ENCODE measurements at places on chromosomes 3 and 15. TPM values are rescaled to one million over a fixed set of nuclear protein-coding genes. Genes with fewer than 3 reads are reported as not detected.

Gene CYB561D2
- 9.9 TPM for total RNA-seq

Gene CSTA
- total RNA-seq: not detected

Gene CCR2
- not detected for total RNA-seq

Gene KCNH8
- 2.4 TPM for total RNA-seq

Gene FRMD4B
- 7.2 TPM for total RNA-seq

Gene ARHGEF26
- 15.6 TPM for total RNA-seq

Gene ADIPOQ
- total RNA-seq: not detected

Gene CLDN18
- total RNA-seq: not detected

Gene SERINC4
- not detected for total RNA-seq

Gene DMXL2
- 11.4 TPM for total RNA-seq

Gene SEMA7A
- total RNA-seq: 15.0 TPM

GRCh38 chr3:101634591-101635196, 42.2 kb downstream of the ZBTB11 start:
- DNase-seq: no peak

DNA sequence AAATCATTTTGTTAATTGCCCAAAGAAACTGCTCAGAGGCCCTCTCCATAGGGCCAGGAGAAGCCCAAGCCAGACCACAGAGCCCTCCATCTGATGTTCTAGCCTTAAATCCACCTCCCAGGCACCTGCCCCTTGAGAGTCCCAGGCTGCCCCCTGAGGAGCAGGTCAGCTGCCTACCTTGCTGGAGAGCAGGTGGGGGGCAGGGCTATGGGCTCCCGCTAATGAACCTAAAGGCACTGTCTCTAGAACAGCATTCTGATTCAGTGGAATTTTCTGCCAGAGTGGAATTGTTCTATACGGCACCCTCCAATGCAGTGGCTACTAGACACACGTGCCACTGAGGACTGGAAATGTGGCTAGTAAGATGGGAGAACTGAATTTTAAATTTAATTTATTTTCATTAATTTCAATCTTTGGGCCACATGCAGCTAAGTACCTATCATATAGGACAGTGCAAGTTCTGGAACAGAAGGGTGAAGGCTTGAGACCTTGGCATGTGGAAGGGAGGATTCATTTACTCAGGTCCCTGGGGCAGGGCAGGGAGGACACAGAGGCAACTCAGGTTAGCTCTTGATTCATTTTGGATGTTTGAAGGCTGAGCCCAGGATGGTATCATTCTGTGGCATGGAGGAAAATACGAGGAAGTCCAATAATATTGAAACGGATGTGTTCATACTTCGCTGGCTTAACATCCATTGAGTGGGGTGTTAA, 11.4 kb downstream of the AMOTL2 start:
- DNase-seq: no peak

GRCh38 chr15:33678602-33679001, 289.7 kb upstream of the CHRM5 start:
- no peak for DNase-seq

DNA sequence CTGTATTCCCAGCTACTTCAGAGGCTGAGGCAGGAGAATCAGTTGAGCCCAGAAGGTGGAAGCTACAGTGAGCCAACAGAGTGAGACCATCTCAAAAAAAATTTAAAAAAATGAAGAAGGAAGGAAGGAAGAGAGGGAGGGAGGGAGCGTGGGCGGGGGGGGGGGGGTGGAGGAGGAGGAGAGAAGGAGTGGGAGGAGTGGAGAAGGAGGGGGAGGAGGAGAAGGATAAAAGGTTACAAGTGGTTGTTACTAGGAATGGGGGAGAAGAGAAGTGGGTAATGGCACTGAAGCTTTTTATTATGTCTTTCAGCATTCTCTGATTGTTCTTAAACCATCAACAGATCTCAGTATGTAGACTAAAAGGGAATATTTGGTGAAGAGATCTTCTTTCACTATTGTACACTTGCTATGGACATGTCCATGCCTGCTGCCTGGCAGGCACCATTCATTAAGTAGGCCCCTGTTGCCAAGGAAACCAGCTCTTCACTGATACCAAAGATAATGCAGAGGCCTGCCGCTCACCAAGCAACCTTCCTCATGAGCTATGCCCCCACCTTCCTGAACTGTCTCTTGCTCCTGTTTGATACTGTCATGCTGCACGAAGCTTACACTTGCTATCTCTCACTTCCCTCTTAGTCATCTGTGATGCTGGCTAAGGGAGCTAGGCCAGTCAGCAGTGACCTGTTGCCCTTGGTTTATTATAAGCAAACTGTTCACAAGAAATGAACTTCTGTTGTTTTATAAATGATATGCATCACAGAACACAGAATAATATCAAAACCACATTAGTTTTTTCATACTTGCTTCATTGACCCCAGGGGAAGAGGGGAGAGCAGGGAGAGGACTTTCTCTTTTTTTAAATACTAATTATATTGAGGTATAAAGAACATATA, 23.1 kb downstream of the EPM2AIP1 start:
- no peak for DNase-seq

GRCh38 chr3:63809607-63810006, 9.5 kb upstream of the C3orf49 start:
- no peak for DNase-seq

- DNase-seq: no peak
These were observed 15.8 kb downstream of the DNAJC13 start for GRCh38 chr3:132433121-132433520.

GRCh38 chr15:41997845-41998244, 23.0 kb downstream of the PLA2G4E start:
- DNase-seq: no peak

DNA sequence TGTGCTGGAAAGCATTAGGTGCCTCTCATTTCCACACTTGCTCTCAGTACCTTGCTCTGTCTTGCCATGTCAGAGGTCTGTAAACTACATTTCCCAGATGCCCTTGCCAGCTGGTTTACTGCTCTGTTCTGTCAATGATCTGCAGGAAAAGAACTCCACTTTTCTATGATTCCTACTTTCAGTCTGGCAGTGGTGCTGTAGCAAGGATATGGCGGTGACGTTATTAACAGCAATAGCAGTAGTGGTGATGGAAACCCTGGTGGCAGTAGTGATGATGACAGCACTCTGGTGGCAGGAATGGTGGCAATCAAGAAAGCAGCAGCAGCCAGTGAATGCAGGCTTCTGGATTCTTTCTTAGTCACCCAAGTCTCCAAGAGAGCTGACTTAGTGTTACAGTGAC, 665.2 kb downstream of the DIPK2A start:
- peak; percentile 9 for DNase-seq

DNA sequence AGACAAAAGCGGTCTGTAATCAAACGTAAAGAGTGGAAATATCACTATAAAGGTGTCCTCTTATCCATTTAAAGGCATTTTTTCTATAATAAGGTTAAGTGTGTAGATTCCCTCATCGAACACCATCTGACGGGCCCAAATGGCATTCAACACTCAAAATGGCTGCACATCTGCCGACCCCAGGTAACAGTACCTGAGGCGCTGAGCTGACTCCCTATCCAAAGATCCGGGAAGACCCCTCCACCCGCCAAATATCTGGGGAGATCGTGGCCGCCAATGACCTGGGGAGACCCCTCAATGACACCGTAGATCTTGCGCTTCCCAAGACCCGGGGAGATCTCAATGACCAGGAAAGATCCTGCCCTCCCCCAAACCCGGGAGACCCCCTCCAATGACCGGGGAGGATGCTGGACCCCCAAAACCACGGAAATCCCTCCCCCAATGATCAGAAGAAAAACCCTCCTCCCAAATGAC, 476 bp downstream of the IP6K2 start:
- peak; percentile 57 for DNase-seq

DNA sequence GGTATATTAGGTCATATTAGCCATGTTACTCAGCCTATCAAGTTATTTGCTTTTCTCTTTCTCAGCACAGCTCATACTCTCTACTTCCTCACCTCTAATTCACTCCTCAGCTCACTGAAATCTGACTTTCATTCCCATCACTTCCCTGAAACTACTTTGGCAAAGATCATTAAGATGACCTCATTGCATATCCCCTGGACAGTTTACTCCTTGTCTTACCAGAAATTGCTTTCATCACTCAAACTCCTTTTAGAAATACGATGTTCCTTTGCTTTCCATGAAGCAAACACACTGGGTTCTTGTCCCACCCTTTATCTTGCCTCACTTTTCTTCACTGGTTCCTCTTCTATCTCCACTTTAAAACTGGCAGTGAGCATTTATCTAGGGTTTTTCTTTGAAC, 354.4 kb downstream of the TUSC7 start:
- DNase-seq: no peak

DNA sequence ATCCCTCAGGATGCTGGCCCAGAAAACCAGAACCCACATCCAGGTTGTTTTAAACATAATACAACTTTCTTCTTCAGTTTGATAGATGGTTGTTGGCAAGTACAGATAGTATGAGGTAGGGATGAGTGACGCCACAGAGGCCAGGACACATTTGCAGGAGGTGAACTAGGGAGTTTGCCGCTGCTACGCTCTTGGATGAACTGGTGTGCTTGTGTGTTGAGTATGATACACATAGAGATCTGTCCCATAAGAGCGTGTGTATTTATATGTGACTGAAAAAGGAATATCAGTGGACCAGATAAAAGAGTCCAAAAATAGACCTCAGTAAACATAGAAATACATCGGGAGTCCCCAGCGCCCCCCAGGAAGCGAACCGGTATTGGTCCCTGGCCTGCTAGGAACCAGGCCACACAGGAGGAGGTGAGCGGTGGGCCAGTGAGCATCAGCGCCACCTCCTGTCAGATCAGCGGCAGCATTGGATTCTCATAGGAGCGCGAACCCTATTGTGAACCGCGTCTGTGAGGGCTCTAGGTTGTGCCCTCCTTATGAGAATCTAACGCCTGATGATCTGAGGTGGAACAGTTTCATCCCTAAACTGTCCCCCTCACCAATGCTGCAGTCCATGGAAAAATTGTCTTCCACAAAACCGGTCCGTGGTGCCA, 98.1 kb downstream of the LRRK1 start:
- no peak for DNase-seq

DNA sequence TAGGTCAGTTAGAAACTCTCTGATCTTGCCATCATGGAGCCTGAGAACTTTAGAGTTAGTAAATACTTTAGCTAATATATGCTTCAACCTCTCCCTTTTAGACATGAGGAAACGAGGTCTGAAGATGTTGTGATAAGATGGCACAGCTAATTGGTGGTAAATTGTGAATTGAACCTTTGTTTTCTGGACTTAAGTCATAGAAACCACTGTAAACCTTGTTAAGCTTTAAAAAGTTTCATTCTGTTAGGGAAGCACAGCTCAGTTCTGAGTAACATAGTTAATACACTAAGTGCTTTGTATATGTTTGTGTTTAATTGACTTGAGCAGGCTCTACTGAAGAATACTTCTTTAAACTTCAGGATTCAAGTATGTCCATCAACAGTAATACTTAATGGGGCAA, 108.6 kb downstream of the AKAP13 start:
- DNase-seq: no peak

DNA sequence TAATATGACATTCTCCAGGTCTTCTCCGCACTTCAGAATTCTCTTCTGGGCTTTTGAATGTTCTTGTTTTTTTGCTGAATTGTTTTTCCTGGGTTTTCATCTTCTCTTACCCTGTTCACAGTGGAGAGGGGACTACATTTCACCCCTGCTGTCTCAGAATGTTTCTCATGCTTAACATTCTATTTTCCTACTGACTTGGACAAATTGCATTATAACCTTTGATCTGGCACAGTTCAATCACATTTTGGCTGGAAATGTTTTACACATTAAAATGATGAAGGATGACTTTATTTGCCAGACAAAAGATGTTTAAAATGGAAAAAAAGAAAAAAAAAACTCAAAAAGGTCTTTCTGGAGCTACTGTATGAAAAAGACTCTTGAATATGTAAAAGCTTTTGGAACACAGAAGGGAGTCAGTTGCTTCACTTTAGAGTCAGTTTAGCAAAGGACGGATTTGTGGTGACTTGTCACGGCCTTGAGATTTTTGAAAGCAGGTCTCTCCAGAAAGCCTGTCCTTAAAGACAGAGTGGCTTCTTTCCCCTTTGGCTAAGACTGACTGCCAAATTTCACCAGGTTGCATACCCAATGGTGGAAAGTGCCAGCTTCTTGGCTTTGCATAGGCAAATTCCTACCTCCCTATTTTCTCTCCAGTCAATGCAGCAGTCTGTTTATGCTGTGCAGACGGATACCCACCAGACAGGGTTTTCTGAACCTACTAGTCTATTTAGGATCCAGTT, 401.0 kb upstream of the TBL1XR1 start:
- DNase-seq: no peak

- DNase-seq: no peak
These were observed 60.6 kb downstream of the CD200R1L start for GRCh38 chr3:112786002-112786590.

DNA sequence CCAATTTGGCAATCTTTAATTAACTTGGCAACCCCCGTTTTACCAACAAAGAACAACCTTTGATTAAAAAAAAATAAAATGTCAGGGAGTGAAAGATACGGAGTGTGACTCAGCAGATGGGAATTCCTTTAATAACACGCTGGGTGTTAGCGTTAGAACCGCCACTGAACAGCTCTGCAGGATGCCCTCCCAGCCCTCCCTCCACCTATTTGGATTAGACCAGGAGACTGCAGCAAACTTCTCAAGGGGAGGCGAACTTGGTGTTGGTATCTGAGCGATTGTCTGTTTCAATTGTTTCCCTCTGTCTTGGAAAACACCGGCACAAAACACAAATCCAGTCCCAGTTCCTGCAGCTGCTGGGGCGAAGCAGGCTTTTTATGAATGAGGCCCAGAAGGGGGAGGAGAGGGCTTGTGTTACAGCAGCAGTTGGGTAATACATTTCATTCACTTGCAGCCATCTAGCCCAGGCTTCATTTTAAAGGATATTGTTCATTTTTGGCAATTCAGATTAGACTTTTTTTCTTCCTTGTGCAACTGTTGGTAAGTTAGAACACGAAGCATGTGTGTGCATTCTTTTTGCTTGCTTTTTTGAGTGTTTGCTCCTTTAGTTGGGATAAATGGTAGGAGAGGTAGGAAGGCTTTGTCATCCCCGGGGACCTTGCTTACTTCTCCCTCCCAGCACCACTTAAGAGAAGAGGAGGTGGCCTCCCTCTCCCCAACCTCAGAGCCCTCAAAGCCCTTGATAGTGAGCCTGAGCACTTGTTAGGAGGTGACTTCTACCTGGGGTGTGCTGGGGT, 152.3 kb downstream of the IGF1R start:
- no peak for DNase-seq

DNA sequence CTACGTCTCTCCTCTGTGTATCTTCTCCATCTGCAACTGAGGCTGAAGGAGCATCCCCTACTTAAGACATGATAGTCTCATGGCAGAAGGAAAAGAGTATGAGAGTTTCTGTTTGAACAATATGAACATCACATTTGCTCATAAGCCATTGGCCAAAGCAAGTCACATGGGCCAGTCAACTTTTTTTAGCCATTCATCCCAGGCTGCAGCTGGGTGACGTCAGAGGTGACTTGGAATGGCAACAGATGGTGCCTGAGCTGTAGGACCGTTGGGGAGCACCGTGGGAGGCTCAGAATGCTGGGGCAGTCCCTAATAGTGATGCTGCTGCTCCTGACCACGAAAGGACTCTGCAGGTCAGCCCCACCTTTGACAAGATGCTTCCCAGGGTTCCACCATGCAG, 58.7 kb downstream of the CRTC3 start:
- no peak for DNase-seq

GRCh38 chr3:131147534-131147933, 120.9 kb downstream of the NEK11 start:
- DNase-seq: no peak

- no peak for DNase-seq
These were observed 15.3 kb downstream of the RLBP1 start for GRCh38 chr15:89205991-89206585.
